Activated CD4-positive, alpha-beta T cell treated with anti-CD3 and anti-CD28 coated beads for 4 hours (primary cell): ENCODE measurements at places on chromosomes 11 and 22.

DNA sequence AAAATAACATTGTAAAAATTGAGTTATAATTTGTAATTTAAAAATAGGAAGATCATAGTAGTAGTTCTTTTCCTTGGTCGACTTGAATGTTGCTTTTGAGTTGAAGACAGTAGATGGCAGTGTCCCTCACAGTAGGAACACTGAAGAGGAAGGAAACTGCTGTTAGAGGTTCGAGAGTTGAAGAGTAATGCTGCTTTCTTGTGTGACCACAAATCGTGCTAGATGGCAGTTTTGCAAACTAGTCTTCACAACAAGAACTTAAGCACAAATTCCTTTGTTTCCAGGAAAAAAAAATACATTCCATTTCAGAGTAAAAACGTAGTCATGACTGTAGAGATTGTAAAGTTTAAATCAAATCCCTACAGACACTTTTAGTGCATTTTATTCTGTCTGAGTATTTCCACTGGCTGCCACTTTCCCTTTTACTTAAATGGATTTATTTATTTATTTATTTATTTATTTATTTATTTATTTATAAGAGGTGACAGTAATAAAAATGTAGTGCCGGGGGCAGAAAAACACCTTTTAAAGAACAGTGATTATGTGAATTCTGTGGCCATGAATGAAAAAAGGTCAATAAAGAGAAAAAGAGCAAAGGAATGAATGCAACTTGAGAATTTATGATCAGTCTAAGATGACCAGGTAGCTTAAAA lies 54.6 kb downstream of the SPECC1L start:
- DNase-seq: peak; percentile 14

DNA sequence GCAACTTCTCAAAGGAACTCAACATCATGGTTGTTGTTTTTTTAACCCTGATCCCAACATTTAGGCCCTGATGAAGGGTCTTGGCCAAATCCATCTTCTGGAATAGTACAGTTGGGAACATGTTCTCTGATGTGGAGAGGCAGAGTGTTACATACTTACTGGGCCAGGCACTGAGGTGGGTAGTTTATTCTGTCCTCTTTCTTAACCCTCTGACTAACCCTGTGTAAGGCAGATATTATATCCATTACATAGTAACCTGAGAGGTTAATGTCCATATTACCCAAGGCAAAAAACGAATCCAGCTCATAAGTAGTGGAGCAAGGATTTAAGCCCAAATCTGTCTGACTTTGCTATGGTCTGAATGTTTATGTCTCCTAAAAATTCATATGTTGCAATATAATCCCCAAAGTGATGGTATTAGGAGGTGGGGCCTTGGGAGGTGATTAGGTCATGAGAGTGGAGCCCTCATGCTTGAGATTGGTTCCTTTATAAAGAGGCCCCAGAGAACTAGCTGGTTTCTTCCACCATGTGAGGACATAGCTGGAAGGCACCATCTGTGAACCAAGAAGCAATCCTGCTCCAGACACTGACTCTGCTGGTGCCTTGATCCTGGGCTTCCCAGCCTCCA lies 16.3 kb downstream of the PPFIBP2 start:
- no peak for DNase-seq

DNA sequence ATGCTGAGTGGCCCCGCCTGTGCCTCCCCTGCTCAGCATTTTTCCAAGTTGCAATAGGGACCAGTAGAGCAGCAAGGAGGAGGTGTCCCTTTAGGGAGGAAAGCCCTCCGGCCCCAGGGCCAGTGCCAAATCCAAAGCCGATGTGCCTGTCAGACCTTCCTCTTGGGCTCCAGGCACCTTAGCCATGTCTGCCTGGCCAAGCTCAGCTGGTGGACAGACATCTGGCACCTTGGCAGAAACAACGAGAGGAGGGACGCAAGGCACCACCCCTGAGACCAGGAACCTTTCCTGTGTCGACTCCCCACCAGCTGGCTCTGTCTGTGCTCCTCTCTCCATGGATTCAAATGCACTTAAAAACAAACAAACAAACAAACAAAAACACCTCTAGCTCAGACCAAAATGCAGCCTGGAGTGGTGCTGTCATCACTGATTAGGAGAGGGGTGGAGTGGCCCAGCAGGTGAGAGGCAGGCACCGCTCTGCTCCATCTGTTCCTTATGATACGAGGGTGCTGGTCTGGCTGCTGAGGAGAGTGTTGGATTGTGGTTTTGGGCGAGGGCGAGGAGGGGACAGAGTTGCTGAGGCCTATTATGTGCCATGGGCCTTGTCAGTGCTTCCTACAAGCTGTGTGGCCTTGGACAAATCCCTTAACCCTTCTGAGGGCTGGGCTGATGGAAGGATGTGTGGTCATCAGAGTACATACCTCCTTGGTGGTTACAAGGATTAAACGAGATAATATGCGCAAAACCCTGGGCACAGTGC lies 46.2 kb downstream of the TP53I11 start:
- DNase-seq: no peak

DNA sequence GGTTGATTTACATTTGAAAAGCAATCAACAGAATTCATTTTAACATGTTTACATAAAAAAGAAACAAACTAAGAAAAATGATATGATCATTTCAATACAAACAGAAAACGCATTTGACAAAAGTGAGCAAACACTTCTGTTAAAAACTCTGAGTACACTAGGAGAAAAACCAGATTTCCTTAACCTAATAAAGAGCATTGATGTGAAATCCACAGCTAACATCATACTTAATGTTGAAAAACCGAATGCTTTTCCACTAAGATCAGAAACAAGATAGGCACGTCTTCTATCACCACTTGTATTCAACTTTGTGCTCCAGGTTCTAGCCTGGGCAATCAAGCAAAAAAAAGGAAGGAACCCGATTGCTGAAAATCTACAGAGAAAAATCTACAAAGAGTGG lies 227.6 kb downstream of the SBF2 start:
- DNase-seq: no peak

DNA sequence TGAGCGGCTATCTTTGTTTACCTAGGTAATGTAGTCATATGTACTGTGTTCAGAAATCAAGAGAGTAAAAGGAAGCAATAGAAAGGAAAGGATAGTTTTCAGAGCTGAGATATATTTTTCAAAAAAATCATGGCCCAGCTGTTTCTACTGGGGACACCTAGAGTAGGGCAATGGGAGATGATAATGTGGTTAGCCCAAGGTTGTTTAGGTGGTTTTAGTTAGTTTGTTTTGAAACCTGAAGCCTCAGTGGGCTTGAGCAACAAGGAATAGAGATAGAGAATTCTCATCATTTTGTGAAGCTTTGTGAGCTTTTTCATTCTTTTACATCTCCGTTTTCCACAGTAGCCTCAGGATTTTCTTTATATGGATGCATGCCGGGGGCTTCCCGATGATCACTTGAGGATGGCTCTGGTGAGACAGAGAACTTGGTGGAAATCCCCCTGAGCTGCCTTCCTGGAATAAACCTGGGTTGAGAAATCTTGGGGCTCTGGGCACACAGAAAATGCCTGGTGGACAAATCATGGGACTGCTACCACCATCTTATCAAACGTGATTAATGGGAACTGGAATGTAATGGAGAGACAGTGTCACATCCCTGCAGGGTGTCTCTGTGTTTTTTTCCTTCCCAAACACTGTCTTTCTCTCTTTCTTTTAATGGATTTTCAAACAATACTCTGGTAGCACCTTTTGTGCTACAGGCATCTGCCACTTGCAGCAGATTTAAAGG lies 49.0 kb downstream of the ARHGAP42 start:
- no peak for DNase-seq

DNA sequence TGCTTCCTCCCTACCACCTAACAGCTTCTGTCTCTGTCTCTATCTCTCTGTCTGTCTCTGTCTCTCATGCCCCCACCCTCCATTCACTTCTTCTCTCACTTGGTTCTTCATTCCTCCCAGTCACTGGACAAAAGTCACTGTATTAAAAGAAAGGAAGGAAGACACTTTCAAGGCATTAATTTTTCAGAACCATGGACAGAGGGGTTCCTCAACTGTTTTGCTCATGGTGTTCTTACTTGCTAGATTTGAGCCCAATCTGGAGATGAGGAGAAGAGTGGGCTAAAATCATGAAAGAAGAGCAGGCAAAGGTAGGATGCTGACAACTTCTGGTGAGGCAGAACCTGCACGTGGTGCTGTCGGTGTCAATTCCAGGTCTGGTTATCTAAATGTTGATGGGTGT lies 116.7 kb upstream of the LARGE1 start:
- no peak for DNase-seq

- no peak for DNase-seq
Measured at GRCh38 chr11:77346906-77347603, 45.6 kb upstream of the GDPD4 start.

- no peak for DNase-seq
Measured at GRCh38 chr11:93123351-93123898, 74.4 kb downstream of the SLC36A4 start.
